ENCODE measurements at places on chromosomes 2 and 18. TPM values are rescaled to one million over a fixed set of nuclear protein-coding genes. Genes with fewer than 3 reads are reported as not detected.

The NAT8 gene
- total RNA-seq, result not detected

The SH3BP4 gene
- total RNA-seq, result 44.9 TPM

The POTEF gene
- not detected for total RNA-seq

The XRCC5 gene
- 244 TPM for total RNA-seq

The CAVIN2 gene
- total RNA-seq, result 1.4 TPM

The SLC23A3 gene
- 2.2 TPM for total RNA-seq
